ENCODE measurements at places on chromosomes 1 and 21. TPM values are rescaled to one million over a fixed set of nuclear protein-coding genes. Genes with fewer than 3 reads are reported as not detected.

CR2 gene
- not detected for total RNA-seq

CD34 gene
- not detected for total RNA-seq

PMVK gene
- 13.6 TPM for total RNA-seq

RGS13 gene
- not detected for total RNA-seq

SH2D1B gene
- total RNA-seq: not detected

PROX1 gene
- 0.51 TPM for total RNA-seq

OLFML3 gene
- total RNA-seq: 4.9 TPM

LPAR3 gene
- 0.16 TPM for total RNA-seq

CFH gene
- total RNA-seq: 95.7 TPM

ST6GALNAC5 gene
- 5.6 TPM for total RNA-seq

Measured in mesangial cell (primary cell).